ENCODE measurements at places on chromosomes 5 and 9.
A peak's percentile ranks its signal among the peaks of the same experiment; 100 is the strongest.

GRCh38 chr5:19064094-19064493, 923.9 kb downstream of the CDH18 start:
- DNase-seq = no peak

DNA sequence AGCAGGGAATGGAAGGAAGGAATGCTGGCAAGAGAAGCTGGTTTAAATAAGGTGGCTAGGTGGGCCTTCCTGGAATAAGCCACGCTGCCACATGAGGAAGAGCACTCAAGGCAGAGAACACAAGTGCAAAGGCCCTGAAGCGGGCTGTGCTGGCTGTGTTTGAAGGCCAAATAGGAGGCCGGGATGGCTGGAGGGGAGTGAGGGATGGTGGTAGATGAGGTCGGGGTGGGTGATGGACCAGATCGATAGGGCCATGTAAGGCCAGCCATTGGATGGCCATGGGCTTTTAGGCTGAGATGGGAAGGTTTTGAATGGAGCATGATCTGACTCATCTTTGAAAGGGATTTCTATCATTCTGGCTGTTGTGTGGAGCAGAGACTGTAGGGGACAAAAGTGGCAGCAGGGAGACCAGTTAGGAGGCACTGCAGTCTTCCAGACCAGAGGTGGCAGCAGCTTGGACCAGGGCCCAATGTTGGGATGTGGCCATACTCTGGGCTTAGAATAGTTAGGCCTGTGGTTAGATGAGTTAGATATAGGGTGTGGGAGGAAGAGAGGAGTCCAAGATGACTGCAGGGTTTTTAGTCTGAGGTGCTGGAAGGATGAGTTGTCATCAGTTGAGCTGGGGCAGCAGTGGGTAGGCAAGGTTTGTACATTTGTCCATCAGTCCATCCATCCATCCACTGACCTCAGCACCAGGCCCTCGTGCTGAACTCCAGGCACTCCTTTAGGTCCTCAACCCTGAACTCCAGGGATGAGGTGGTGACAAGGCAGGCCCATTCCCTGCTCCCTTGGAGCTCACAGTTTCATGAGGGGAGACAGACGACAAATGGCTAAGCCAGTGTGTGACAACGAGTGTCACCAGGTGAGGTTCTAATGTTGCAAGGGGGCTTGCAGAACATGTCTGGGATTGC, 30.3 kb downstream of the NDST1 start:
- DNase-seq = peak; percentile 44

GRCh38 chr9:135602789-135603481, 36.4 kb downstream of the GLT6D1 start:
- DNase-seq = peak; percentile 15

DNA sequence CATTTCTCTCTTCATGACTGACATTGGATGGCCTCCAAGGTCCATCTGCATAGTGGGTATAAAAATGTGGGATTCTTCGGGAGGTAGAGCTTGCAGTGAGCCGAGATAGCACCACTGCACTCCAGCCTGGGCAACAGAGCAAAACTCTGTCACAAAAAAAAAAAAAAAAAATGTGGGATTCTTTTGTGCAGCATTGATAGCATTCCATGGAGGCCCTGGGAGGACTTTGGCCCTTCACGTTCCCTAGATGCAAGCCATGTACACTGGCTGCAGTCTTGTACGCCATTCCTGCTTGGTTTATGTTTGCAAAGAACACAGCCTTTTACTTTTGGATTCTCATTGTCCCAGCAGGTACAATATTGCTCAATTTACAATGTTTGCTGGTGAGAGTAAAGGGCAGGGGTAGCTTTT, 157.8 kb downstream of the SLCO4C1 start:
- DNase-seq = no peak

GRCh38 chr5:139385061-139386049, 2.3 kb upstream of the SLC23A1 start:
- DNase-seq = no peak

GRCh38 chr9:75483636-75484035, 395.3 kb downstream of the OSTF1 start:
- DNase-seq = peak; percentile 78

DNA sequence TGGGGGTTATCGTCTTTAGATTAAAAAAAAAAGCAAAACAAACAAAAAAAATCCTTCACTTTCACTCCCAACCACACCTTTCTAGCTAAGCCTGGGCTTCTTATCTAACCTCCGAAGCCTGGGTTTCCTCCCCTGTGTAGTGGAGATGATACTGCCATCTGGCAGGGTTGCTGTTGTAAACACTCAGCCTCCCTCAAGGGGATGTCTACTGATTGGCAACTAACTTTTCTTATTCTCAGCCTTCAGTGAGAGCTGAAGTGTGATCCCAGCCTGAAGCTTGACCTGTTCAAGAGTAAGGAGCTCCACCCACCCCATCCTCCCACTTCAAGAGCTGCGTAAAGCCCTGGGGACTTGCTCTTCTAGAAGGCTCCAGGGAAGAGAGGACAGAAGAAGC, 21.5 kb upstream of the WWC1 start:
- DNase-seq = no peak

- DNase-seq = no peak
Observed at GRCh38 chr5:57780306-57780960, 297.8 kb upstream of the ACTBL2 start.

- peak; percentile 81 for DNase-seq
Observed at GRCh38 chr5:10366310-10367272, 13.1 kb downstream of the MARCHF6 start.

DNA sequence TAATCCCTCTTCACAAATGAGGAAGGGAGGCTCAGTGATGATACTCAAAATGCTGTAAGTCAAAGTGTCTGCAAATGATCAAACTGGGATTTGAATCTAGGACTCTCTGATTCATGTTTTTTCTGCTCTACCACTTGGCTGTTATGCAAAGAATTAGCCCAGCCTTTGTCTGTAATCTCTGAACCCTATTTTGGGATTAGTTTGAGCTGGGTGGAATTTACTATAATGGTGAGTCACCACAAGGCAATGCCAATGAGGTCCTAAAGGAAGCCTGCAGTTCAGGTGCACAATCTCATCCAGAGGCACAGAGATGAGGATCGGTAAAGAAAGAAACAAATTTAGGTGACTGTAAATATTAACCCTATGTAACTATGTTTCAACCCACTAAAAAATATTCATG, 29.2 kb downstream of the RFK start:
- DNase-seq = peak; percentile 88

DNA sequence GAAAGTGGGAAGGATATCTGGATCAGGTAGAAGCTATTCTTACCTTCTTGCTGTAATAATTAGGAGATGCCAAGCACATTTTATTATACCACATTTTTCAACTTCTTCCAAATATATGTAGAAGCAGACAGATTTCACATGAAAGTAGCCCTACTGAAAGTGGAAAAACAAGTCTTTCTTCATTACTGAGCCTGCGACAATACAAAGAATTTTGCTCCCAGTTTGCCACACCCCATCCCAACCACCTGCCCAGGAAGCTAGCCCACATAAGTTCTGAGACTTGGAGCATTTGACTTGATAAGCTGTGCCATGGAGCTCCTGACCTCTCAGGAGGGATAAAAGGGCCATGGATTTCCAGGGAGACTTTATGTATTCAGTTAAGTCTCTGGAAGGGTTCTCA, 249.1 kb upstream of the ADCY2 start:
- peak; percentile 50 for DNase-seq

- no peak for DNase-seq
Observed at GRCh38 chr5:176427971-176428370, 11.6 kb upstream of the CLTB start.

DNA sequence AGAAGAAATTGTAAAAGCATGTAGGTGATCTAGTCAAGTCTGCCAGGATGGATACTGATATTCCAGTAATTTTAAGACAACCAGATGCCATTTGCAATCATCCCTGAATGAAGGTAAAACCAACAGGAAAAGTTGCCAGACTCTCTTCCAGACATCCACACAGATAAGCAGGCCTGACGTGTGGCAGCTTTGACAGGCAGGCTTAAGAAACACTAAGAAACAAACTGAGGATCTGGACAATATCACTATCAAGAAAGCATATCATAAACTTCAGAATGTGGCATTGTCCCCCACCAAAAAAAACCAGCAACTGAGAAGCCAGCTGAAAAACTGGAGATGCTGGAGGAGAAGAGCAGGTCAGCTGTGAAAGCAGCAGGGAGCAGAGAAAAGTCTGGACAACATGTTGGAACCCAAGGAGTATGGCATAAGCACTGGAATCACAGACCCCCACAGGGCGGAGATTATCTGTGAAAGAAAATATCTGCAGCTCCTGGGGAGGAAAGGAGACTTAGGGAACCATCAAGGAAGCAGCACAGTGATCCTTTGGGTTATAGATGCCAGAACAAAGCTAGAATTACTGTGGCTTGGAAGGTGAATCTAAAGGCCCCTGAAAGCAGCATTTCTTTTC, 307.0 kb downstream of the CWC27 start:
- no peak for DNase-seq

DNA sequence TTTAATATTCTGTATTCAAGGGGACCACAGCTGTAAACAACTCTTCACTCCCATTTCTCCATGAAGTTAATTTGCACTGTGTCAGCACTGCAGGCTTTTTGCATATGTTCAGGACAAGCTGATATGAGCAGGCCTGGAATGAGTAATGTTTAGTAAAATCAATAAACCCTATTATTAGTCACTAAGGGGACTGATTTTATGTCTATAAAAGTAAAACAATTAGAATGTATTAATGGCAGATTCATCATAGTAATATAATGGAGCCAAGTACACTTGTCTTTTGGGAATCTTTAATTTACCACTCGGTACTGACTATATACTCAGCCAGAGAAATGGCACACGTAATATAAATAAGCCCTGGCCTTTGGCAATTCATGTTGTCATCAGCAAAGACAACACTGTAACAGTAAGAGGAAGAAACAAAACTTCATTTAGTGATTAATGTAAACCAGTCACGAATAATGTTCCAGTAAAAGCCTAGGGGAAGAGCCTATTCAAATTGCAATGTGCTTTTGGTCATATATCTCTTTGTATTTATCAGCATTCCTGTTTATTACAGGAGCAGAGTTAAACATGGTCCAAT, 111.6 kb downstream of the ZNF608 start:
- peak; percentile 67 for DNase-seq

- no peak for DNase-seq
Observed at GRCh38 chr5:55333017-55333416, 25.2 kb downstream of the MTREX start.

GRCh38 chr5:74064225-74064624, 438.2 kb downstream of the ARHGEF28 start:
- DNase-seq = no peak

GRCh38 chr5:112581811-112582320, 155.8 kb upstream of the APC start:
- no peak for DNase-seq

- no peak for DNase-seq
Observed at GRCh38 chr9:114250235-114250568, 72.7 kb upstream of the ORM1 start.

- DNase-seq = no peak
Observed at GRCh38 chr9:85038061-85038460, 368.5 kb downstream of the NTRK2 start.

GRCh38 chr9:136284311-136284710, 19.6 kb downstream of the CCDC187 start:
- no peak for DNase-seq

DNA sequence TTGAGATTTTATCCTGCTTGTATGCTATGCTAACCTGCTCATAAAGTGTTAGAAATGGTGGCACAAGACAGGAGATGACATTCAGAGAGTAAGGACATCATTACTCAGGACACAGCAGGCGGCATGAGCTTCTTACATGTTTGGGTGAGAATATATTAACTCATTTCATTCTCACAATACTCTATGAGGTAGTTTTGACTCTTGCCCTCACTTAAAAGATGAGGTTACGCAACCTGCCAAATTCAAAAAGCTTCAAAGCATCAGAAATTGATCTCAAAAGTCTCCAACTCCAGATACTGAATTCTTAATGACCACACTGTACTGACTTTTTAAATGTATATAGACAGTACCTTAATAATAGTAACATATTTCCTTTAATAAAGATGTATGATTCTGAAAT, 60.8 kb downstream of the CDH18 start:
- DNase-seq = no peak

DNA sequence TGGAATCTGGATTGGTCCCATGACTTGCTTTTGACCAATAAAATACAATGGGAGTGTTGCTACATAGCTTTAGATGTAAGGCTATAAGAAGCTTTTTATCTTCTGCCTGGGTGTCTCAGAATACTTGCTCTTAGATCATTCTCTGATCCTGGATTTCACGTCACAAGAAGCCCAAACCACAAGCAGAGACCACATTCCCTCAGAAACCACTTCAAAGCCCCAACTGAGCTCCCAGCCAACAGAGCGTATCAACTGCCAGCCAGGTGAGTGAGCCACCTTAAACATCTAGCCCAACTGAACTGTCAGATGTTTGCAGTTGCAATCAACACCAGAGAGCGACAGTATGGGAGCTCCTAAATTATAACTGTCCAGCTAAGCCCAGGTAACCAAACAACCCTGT, 687.1 kb downstream of the TLE1 start:
- DNase-seq = peak; percentile 56

GRCh38 chr5:154203798-154204578, 13.5 kb downstream of the GALNT10 start:
- no peak for DNase-seq

- DNase-seq = peak; percentile 91
Observed at GRCh38 chr9:110797611-110798010, 129.0 kb downstream of the MUSK start.

- DNase-seq = no peak
Observed at GRCh38 chr5:57778501-57779091, 296.0 kb upstream of the ACTBL2 start.

DNA sequence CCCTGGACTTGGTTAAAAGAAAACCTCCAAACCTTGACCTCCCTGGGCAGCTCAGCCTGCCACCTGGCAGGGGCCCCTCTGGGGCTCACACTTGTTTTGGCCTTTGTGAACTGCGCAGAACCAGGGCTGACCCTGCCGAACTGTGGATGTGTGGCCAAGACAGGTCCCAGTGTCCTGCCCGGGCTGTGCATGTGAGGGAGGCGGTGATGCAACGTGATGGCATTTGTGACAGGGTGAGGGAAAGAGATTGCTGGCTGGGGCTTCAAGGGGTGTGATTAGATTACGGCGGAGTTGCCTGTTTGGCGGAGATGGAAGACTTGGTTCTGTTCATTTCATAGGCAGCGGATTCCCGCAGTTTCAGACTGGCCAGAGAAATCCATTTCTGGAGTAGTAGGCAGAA, 30.4 kb upstream of the NKX2-5 start:
- no peak for DNase-seq

GRCh38 chr9:14453286-14453685, 139.3 kb upstream of the NFIB start:
- DNase-seq = no peak

DNA sequence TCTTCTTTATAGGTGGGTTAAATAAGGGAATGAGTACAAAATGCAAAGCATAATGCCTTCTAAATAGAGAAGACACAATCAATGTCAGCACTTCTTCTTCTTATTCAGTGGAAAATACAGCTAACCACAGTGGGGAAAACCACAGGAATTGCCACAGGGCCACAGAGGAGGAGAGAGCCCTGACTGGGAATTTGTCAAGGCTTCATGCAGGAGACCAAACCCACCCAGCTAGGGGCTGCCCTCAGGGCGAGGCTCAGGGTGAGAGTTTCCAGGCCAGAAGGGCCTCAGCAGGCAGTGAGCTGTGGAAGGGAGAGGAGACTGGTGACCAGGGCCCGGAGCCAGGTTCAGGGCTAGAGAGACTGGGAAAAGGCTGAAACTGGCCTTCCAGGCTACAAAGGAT, 279.1 kb downstream of the MSX2 start:
- DNase-seq = no peak

All from bronchial epithelial cell (primary cell).